ENCODE measurements at places on chromosomes 13 and 19.

- DNase-seq, result peak; percentile 86
These were observed 16.1 kb upstream of the MADCAM1 start for GRCh38 chr19:480016-480855.

DNA sequence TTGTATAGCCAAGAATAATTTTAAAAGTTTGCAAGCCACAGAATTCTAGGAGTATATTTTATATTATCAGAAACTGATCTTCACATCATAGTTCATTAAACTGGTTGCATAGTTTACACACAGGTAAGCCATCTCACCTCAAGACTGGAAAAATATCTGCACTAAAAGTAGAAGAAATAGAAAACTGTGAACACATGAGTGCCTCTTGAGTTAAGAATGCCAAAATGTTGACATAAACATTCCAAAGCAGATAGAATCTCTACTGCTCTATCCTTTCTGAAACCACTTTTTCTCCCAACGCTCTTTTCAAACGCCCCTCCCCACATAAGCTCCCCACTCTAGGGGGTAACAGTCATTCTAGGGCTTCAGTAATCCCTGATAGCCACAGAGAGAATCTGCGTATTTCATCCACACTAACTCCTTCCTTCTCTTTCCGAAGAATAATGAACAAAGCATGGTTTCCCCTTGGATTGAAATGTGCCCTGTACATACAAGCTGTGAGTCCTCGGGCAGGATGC, 201.5 kb downstream of the IRS2 start:
- no peak for DNase-seq

DNA sequence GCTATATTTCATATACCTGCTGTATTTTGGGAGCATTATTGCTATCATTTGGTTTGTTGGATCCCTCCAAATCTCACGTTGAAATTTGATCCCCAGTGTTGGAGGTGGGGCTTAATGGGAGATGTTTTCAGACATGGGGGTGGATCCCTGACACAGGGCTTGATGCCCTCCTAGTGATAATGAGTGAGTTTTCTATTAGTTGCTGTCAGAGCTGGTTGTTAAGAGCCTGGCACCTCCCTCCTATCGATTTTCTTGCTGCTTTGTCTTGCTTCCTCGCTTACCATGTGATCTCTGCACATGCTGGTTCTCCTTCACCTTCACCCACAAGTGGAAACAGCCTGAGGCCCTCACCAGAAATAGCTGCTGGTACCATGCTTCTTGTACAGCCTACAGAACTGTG, 259.9 kb upstream of the STARD13 start:
- no peak for DNase-seq

DNA sequence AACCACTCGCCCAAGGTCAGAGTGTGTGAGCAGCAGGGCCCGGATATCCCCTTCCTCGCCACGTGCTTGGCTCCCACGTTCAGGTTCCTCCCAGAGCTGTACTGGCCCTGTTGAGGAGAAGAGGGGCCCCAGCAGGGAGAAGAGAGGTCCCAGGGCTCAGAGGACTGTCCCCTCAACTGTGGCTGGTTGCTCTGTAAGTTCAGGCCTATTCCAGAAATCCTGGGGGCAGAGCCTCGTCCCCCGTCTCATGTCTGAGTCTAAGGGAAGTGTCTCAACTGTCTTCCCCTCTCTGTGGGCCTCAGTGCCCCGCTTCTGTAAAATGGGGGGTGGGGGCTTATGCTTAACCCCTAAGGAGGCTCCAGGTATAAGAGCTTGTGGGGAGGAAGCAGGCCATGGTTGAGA, 3.9 kb downstream of the PPP5C start:
- DNase-seq, result no peak

DNA sequence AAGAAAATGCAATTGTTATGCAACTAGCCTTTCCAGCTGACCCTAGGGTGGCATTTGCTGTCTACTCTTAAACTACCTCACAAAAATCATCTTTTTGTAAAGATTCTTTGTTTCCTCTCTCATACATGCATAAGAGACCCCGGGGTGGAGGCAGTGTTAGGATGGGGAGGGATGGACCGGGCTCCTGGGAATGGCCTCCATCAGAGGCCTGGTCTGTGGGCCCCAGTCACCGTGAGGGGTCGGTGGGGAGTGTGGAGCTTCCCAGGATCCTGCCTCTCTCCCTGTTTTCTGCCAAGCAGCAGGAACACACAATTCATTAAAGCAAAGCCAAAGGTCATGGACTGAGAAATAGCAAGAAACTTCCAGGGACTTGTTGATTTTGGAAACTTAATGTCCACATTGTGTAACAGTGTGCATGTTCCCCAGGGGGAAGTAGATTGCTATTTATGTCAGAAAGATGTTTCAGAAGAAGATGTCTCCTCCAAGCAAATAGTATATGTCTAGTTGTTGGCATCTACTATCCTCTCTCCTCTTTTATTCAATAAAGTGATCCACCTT, 241.4 kb downstream of the ENOX1 start:
- peak; percentile 28 for DNase-seq

GRCh38 chr19:13190781-13191540, 40.8 kb downstream of the IER2 start:
- no peak for DNase-seq

GRCh38 chr13:42715909-42716308, 65.5 kb upstream of the FAM216B start:
- no peak for DNase-seq

- no peak for DNase-seq
These were observed 6.2 kb upstream of the USP12 start for GRCh38 chr13:27177852-27178251.

DNA sequence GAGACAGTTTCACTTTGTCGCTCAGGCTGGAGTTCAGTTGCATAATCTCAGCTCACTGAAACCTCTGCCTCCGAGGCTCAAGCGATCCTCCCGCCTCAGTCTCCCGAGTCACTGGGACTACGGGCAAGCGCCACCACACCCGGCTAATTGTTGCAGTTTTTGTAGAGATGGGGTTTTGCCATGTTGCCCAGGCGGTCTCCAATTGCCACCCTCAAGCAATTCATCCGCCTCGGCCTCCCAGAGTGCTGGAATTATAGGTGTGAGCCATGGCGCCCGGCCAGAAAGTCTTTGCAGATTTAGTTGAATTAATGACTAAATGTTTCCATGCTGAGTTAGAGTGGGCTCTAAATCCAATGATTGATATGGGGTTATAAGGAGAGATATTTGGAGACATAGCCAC, 4.5 kb upstream of the CADM4 start:
- DNase-seq, result no peak

DNA sequence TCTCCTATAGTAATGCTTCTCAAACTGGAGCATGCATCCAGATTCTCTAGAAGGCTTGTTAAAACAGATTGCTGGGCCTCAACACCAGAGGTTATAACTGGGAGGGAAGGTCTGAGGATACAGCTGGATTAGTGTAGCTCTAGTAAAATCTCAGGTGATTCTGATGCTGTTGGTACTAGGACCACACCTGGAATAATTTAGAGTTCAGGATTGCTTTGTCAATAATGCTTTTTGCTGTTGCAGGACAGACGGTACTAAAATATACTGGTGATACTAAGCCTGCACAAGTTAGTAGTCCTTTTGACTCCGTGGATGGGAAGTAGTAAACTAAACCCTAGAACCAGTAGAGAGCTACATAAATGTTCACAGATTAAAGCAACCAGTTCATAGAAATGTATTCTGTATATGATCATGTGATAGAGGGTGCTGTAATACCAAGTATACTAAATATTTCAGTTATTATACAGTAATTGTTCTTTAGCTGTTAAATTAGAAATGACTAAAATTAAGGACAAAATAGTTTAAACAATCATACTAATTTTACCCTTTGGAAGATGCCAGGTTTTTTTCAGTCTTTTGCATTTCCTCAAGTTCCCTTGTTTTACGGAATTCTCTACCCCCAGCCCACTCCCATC, 258.2 kb upstream of the STARD13 start:
- DNase-seq, result no peak

GRCh38 chr13:111905609-111905945, 161.4 kb upstream of the SOX1 start:
- no peak for DNase-seq

DNA sequence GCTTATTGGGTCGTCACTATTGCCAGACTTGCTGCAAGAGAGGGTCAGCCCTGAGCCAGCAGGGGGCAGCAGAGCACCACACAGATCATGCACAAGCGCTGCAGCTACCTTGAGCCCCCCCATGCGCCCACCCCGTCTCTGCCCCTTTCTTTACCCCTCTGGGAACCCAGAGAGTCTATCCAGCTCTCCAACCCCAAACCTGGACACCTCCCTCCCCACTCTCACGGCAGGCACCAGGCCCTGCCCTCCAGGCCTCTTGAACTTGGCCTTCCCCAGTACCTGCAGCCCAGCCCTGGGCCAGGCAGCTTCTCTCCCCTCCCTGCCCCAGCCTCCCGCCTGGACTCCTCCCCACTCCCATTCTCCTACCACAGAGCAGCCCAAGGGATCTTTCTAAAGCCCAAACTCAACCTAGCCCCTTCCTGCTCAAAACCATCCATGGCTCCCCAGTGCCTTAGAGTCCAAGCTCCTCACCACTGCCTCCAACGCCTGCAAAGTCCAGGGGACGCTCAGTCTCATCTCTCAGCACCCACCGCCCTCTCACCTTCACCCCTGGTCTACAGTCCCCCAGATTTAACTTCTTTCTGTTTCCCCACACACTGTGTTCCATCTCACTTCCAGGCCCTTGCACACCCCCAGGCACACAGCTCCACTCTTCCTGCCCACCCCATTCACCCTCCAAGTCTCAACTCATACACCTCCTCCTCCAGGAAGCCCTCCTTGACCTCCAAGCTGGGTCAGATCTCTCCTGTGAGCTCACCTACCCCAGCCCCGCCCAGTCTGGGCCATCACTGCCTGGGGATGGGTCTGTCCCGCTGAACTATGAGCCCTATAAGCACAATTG, 9.4 kb upstream of the CEACAM16 start:
- peak; percentile 82 for DNase-seq

- no peak for DNase-seq
These were observed 759 bp downstream of the RB1 start for GRCh38 chr13:48304143-48304876.

GRCh38 chr19:40718774-40719391, 2.0 kb downstream of the ITPKC start:
- DNase-seq, result peak; percentile 54

GRCh38 chr13:40333226-40333625, 333.2 kb downstream of the FOXO1 start:
- no peak for DNase-seq

- no peak for DNase-seq
These were observed 73.9 kb upstream of the FNDC3A start for GRCh38 chr13:48901781-48902180.

- DNase-seq, result no peak
These were observed 80.5 kb upstream of the MCF2L start for GRCh38 chr13:112888238-112889111.

DNA sequence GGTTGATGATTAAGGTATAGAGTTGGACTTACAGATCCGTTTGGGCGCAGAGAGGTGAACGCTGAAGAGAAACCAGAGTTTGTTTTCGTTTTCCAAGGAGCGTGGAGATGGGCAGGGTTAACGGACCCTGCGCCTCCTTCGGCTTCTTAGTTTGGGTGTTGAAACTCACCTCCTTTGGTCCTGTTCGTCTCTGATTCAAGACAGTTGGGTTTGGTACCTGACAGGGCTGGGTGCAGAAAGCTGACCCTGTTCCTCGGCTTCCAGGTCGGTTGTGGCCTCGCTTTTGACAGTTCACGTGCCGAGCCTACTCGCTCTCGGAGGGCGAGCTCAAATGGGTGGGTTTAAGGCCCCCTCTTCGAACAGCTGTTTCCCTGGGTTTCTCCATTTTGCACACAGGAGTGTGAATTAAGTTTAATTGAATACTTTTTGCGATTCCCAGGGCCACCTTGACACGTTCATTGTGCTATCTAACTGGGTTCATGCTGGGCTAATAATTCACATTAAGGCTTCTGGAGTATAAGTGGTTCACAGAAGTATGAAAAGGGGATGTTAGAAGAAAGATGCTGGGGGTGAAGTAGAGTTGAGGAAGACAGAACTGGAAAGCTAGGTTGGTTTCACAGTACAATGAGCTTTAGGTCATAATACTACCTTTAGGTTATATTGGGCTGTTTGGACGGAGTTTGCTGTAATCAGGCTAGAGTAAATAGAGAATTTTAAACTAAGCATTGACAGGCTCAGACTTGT, 638 bp downstream of the USPL1 start:
- no peak for DNase-seq

DNA sequence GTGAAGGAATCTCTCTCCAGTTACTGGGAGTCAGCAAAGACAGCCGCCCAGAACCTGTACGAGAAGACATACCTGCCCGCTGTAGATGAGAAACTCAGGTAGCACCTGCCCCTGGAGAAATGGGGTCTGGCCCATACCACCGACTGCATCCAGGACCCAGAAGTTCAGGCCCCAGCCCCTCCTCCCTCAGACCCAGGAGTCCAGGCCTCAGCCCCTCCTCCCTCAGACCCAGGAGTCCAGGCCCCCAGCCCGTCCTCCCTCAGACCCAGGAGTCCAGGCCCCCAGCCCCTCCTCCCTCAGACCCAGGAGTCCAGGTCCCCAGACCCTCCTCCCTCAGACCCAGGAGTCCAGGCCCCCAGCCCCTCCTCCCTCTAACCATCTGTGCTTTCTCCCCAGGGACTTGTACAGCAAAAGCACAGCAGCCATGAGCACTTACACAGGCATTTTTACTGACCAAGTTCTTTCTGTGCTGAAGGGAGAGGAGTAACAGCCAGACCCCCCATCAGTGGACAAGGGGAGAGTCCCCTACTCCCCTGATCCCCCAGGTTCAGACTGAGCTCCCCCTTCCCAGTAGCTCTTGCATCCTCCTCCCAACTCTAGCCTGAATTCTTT, 3.0 kb downstream of the APOC2 start:
- no peak for DNase-seq

GRCh38 chr13:90652036-90652435, 695.5 kb upstream of the MIR17HG start:
- no peak for DNase-seq

- DNase-seq, result no peak
These were observed 43.6 kb downstream of the LYL1 start for GRCh38 chr19:13058951-13059660.

- DNase-seq, result no peak
These were observed 7.6 kb downstream of the CAPN12 start for GRCh38 chr19:38736413-38737280.

DNA sequence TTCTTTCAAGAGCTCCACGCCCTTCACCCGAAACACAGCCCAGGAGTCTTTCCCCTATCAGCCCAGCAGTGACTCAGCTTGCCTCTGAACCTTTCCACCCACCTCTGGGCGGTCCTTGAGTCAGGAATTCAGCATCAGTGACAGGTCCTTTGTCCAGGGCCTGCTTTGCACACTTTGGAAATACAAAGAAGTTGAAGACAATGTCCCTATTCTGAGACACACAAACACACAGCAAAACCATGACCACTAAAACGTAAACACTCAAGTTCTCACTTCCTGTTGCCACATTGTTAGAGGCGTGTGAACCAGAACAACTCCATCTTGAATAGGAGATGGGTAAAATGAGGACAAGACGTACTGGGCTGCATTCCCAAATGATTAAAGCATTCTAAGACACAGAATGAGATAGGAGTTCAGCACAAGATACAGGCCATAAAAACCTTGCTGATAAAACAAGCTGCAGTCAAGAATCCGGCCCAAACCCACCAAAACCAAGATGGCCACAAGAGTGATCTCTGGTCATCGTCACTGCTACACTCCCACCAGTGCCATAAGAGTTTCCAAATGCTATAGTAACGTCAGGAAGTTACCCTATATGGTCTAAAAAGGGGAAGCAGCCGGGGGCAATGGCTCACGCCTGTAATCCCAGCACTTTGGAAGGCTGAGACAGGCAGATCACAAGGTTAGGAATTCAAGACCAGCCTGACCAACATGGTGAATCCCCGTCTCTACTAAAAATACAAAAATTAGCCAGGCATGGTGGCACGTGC, 49.2 kb upstream of the ATP12A start:
- DNase-seq, result no peak

All from tibial nerve (tissue), 4 donors.